NCI-H2081 (cell line): ENCODE measurements at places on chromosomes 4 and X.

- DNase-seq = no peak
Measured at GRCh38 chr4:6229095-6229494, 28.7 kb upstream of the JAKMIP1 start.

DNA sequence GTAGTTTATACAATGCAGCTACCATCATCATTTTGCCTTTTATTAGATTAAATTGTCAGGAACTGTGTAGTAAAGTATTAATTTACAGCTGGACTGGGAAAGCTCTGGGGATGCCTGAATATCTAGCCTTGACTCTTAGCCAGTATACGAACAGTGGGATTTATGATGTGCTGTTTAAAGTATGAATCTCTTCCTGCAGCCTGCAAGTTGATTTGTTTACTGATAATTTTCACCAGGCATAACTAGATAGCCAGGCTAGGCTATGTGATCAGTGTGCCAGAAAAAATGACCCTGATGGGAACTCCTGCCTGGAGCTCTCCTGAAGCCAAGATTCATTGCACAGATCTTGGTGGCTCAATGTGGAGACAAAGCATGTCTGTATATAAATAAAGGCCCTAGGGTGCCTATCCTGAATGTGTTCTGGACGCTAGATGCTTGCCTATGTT, 119.2 kb downstream of the SCLT1 start:
- peak; percentile 9 for DNase-seq

DNA sequence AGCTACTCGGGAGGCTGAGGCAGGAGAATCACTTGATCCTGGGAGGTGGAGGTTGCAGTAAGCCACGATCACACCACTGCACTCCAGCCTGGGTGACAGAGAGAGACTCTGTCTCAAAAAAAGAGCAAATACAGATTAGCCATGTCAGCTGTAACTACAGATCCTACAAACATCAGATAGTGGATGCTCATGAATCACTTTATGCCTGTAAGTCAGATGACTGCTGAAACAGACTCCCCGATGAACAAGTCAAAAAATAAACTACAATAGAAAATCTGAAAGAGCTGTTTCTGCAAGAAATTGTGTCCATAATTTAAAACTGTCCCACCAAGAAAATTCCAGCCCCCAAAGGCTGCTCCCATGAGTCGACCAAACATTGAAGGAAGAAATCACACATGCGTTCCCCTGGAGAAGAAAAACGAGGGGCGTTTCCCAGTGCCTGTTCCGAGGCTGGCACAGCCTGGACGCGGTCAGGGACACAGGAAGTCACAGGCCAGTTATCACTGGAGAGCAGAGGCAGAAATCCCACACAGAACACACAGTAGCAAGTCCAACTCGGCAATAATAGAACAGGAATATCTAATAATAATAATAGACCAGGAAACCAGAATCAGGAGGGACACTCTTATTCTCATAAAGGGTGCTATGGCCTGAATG, 30.0 kb upstream of the GTPBP6 start:
- DNase-seq = no peak

GRCh38 chr4:109385260-109385659, 48.4 kb upstream of the SEC24B start:
- DNase-seq = no peak

DNA sequence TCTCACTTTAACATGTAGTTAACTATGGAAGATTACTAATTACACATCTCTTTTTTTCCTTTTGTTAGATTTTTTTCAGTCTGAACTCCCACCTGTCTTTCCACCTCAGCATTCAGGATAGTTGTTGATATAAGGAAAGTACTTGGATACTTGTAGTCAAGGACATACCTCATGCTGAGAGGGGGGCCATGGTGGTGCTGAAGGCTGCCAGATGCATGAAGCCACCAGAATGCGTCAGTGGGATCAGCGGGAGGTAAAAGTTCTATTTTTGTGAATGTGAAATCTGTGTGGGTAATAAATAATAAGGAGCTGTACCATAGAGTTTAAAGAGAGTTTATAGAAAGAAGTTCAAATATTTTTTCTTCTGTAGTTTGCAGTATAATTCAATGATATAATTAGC, 13.1 kb upstream of the NDST4 start:
- no peak for DNase-seq

DNA sequence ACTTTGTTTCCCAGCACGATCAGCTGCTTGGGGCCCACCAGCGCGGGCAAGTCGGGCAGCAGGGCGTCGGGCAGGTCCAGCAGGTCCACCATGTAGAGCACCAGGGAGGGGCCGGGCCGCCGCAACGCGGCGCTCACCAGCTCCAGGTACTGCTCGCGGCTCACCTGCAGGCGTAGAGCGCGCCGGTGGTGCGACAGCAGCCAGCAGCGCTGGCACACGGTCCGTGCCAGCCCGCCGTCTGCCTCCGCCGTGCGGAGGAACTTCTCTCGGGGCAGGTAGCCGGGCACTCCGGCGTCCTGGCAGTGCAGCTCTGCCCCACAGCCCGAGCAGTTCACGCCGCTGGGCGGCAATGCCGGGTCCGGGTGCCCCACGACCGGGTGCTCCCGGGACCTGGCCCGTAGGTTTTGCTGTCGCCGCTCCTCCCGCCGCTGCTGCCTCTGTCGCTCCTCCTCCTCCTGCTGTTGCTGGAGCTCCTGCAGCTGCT, 527 bp downstream of the NOA1 start:
- DNase-seq = peak; percentile 65

- DNase-seq = no peak
Measured at GRCh38 chrX:9767375-9767774, 1.7 kb upstream of the GPR143 start.

DNA sequence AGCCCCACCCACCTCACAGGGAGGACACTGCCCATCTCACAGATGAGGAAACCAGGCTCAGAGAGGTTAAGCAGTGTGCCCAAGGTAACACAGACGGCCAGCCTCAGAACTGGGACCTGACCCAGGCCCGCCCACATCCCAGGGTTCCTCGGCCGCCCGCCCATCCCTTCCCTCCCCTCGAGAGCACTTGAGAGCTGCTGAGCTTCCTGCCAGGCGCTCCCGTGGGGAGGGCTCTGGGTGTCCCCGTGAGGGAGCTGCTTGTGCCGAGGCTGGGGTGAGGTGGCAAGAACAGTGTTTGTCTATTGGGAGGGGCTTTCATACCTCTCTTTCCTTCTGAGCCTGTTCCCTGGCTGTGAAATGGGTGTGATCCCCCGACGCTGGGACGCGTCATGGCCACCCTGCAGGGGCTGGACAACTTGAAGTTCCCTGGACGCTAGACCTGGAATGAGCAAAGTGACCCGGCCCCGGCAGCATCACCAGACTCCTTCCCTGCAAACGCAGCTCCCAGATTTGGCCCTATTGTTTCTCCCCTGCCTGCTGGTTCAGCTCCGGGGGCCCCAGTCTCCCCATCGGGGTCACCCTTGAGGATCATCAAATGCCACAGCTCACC, 204.9 kb downstream of the AFAP1 start:
- DNase-seq = no peak

- no peak for DNase-seq
Measured at GRCh38 chrX:21691512-21692018, 33.4 kb upstream of the KLHL34 start.

DNA sequence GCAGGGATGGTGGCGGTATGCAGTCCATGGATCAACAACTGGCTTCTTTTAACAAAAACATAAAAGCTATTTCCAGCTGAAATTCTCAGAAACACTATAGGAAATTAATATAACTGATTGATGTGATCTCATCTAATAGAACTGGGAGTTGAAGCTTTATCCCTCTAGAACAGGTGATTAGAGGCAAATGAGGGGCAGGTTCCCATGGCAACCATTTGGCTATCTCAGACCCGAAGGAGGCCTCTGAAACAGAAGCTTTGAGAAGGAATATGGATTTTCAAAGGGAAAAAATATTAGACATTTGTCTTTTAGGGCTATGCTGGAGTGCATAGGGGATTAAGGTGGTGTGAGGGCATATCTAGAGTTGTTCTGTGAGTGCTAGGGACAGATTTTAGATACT, 50.0 kb downstream of the IGSF1 start:
- DNase-seq = no peak

- no peak for DNase-seq
Measured at GRCh38 chr4:27239641-27240040, 379.0 kb downstream of the STIM2 start.

DNA sequence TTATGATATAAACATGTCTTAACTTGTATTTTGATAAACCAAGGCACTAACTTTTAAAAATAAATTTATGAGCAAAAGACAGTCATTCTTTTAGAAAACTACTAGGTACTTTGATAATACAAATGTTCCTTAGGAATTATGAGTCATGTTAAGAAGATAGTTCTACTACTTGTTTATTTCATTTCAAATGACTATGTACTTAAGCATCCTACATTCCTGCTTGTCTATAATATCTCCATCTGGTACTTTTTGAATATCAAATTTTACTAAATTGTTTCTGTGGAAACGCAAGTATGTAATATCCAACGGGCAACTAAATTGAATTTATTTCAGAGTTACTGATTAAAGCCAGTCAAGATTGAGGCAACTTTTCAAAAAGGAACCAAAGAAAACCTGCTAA, 61.8 kb downstream of the CAMK2D start:
- no peak for DNase-seq

- DNase-seq = no peak
Measured at GRCh38 chr4:189773909-189774308, 166.8 kb upstream of the FRG1 start.

- DNase-seq = no peak
Measured at GRCh38 chr4:31667686-31668085, 947.5 kb downstream of the PCDH7 start.

GRCh38 chr4:73544620-73545019, 63.1 kb downstream of the AFM start:
- no peak for DNase-seq

DNA sequence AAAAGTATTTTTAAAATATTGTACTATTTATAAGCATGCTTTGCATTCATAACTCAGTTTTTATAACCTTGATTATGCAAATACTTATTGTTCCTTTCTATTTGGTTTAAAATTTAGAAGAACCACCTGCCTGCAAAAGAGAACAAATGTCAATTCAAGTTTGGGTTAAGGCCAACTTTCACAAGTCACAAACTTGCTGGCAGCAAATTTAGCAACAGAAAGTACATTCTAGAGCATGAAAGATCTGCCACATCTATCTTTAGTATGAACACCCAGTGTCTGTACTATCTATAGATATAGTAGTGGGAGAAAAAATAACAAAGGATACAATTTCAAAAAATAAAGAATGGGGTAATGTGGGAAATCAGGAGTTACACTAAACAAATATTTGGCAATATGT, 1014.2 kb downstream of the C4orf33 start:
- no peak for DNase-seq

- DNase-seq = no peak
Measured at GRCh38 chrX:76434103-76434741, 6.7 kb downstream of the MAGEE1 start.

DNA sequence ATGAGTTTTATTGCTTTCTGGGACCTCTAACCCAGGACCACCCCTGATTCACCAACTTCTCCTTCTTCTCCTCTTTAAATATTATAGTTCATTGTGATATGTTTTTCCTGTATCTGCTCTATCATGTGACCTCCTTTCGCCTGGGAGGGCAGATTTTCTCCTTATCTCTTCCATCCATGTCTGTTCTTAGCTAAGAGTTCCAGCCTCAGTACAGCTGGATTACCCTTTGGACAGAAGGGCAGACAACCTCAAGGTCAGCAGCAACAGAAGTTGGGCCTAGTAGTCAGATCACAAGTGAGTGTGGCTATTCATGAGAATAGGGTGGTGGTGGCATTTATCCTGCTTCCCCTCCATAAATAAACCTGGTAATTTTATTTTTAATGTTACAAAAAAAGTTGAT, 5.7 kb upstream of the XK start:
- no peak for DNase-seq

GRCh38 chr4:47442980-47443379, 20.5 kb downstream of the COMMD8 start:
- no peak for DNase-seq

DNA sequence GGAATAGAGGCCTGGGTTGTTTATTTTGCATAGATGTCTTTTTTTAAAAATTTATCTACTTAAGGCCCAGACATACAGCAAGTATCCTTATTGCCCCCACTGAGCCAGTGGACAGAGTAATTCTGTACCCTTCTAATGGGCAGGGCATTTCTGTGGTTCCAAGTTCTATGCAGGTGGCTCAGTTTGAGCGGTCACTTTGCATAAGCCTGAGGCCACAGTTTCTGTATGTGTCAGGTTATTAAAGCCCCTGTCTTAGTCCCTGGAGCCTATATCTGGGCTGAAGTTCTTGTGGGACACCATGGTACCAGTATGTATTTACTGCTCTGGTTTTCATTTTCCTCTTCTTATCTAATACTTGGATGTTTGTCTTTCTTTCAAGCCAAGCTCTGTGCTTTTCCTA, 168.8 kb downstream of the MID1IP1 start:
- DNase-seq = no peak

DNA sequence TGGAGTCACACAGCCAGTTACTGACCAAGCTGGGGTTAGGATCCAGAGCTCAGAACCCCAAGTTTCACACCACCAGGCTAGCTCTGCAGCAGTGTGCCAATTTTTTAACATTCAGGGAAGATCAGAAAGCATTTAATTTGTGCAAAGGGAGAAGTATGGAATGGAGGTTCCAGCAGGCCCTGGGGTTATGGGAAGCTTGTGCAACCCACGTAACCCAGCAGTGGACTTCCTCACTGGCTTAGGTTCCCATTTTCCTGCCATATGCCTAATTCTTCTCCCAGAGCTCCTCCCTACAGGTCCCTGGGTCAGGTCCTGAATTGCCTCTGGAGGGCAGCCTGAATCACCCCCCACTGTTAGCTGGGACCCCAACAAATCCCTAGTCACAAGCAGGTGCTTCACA, 14.0 kb downstream of the APLN start:
- DNase-seq = no peak

DNA sequence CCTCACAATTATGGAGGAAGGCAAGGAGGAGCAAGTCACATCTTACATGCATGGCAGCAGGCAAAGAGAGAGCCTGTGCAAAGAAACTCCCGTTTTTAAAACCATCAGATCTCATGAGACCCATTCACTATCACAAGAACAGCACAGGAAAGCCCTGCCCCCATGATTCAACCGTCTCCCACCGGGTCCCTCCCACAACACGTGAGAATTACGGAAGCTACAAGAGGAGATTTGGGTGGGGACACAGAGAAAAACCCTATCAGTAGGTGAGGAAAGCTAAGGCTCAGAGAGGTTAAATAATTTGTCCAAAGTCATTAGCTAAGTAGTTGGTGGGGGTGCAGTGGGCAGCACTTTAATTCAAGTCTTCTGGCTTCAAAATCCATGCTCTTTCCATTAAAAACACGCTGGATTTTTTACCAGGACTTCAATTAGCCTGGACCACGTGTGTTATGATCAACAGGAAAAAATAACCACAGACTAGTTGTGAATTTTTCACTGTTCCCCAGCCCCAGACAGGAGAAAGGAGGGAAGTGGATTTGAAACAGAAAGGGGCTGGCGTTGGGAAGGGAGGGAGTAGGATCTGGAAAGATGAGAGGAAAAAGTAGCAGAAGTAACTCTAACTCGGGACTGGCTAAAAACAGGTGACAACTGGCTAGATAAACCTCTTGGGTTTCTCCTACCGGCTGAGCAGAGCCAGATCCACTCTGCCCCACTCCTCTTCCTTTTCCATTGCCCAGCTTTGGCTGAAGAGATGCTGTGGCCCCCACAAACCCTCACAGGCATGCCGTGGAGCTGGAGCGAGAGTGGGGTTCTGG, 986 bp downstream of the MTMR8 start:
- no peak for DNase-seq

- no peak for DNase-seq
Measured at GRCh38 chr4:148961526-148961925, 519.3 kb upstream of the NR3C2 start.

GRCh38 chr4:41432881-41433280, 105.1 kb upstream of the LIMCH1 start:
- no peak for DNase-seq

- no peak for DNase-seq
Measured at GRCh38 chr4:64899563-64899962, 490.3 kb upstream of the TECRL start.
